ENCODE measurements at places on chromosomes 12 and 14. TPM values are rescaled to one million over a fixed set of nuclear protein-coding genes. Genes with fewer than 3 reads are reported as not detected.

The SIX4 gene
- 5.2 TPM for total RNA-seq

The MAP1LC3B2 gene
- not detected for total RNA-seq

The NPAS3 gene
- 0.46 TPM for total RNA-seq

The SPX gene
- 24.0 TPM for total RNA-seq

The TMEM132D gene
- 0.20 TPM for total RNA-seq

The HRK gene
- total RNA-seq: 1.5 TPM

The NANOG gene
- total RNA-seq: 0.23 TPM

The ASCL1 gene
- 0.88 TPM for total RNA-seq

The LGR5 gene
- total RNA-seq: 0.15 TPM

The SOX5 gene
- 71.4 TPM for total RNA-seq

The OR10AD1 gene
- not detected for total RNA-seq

GRCh38 chr12:9674226-9674590, 4.7 kb downstream of the CLEC2D start:
- DNase-seq: no peak

- peak; percentile 36 for DNase-seq
Observed at GRCh38 chr14:68140806-68141205, 321.2 kb downstream of the RAD51B start.

DNA sequence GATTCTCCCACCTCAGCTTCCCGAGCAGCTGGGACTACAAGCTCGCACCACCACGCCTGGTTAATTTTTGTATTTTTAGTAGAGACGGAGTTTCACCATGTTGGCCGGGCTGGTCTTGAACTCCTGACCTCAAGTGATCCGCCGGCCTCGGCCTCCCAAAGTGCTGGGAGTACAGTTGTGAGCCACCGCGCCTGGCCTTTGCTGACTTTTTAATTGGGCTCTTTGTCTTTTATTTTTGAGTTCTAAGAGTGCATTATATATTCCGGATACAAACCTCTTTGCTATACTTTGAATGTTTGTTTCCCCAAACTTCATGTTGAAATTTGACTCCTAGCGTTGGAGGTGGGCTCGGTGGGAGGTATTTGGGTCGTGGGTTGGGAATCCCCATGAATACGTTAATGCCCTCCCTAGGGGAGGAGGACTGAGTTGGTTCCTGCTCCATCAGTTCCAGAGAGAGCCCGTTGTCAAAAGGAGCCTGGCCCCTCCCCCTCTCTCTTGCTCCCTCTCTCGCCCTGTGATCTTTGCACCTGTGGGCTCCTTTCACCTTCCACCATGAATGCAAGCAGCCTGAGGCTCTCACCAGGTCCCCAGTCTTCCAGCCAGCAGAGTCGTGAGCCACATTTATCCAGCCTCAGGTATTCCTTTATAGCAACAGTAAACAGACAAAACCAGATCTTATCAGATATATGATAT, 103.2 kb upstream of the EVL start:
- no peak for DNase-seq

GRCh38 chr12:117854339-117855012, 114.3 kb downstream of the KSR2 start:
- DNase-seq: peak; percentile 4

DNA sequence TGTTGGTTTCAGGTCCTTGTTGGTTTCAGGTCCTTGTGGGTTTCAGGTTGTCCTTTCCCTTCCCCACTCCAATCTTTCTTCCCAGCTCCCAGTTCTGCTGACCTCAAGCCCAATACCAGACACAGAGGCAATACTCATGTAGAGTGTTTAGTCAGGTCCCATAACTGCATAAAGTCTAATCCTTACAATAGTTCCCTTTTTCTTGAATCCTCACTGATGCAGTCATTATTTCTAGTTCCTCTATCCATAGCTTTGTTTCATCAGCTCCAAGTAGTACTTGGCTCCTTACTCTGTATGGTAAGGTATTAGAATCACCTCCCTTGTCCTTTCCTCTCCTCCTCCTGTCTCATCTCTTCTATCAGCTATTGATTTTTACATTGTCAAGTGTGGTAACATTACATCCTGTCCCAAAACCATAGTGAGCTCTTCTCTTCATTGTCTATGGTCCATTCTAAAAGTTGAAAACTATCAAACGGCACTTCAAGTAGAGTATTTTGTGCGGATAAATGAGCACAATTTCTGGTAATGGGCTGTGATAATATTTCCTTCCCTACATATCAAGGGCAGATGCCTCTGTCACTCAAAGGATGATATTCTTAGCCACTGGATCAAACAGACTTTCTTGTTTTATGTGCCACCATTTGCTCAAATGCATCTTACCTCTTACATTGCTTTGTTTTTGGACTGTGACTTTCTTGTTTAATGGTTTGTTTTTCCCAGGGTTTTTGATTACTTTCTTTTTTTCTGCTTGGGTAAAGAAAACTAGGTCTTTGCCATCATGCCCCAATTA, 57.2 kb upstream of the JDP2 start:
- DNase-seq: no peak

- peak; percentile 17 for DNase-seq
Observed at GRCh38 chr12:88334271-88334670, 192.2 kb downstream of the TMTC3 start.

GRCh38 chr12:53862206-53862605, 76.4 kb upstream of the HOXC13 start:
- DNase-seq: no peak

DNA sequence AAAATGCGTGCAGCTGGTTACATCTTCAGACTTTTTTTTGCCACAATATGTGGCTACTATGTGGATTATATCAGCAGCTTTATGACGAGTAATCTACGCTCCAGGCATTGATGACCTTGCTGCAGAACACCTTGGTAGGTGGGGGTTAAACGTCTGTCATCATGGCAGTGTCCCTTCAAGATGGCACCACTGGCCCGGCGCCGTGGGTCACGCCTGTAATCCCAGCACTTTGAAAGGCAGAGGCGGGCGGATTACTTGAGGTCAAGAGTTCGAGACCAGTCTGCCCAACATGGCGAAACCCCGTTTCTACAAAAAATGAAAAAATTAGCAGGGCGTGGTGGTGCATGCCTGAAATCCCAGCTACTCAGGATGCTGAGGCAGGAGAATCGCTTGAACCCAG, 177.5 kb downstream of the AEBP2 start:
- no peak for DNase-seq

- DNase-seq: no peak
Observed at GRCh38 chr12:116325336-116325664, 47.8 kb upstream of the MED13L start.

GRCh38 chr12:132275110-132275531, 54.3 kb downstream of the GALNT9 start:
- DNase-seq: peak; percentile 84

GRCh38 chr12:64124511-64125197, 97.4 kb downstream of the KICS2 start:
- DNase-seq: no peak

DNA sequence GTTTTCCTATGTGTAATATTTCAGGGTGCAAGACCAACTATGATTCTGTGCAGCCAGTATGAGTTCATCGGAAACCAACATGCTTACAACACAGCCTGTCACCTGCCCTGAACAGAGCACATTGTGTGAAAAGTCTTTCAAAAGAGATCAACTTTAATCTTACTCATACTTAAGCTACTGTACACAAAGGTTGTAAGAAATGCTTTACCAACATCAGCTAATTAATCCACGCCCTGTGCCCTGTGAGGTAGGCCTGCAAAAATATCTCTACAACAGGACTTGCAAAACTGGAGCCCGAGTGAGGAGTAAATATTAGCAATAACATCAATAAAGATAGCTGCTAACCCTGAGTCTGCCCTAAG, 15.1 kb downstream of the APPL2 start:
- no peak for DNase-seq

DNA sequence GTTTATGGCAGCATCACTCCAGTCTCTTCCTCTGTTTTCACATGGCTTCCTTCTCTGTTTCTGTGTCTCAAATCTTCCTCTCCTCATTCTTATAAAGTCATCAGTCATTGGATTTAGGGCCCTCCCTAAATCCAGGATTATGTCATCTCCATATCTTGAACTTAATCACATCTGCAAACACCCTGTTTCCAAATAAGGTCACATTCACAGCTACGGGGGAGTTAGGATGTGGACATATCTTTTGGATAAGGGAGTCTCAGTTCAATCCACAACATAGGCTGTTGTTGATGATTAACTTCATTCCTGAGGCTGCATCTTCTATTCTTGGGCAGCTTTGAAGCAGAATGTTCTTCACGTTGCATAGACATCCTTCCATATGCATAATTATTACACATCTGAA, 40.3 kb upstream of the NTF3 start:
- no peak for DNase-seq

Measured in lung (tissue), 17 donors.